Smooth muscle cell of the umbilical artery (primary cell): ENCODE measurements at places on chromosomes 6 and 20. TPM values are rescaled to one million over a fixed set of nuclear protein-coding genes. Genes with fewer than 3 reads are reported as not detected.

Gene FAXC
- 0.59 and 2.1 TPM in 2 replicates for total RNA-seq

Gene JARID2
- total RNA-seq, result 5.0 and 7.3 TPM in 2 replicates

Gene IPCEF1
- not detected in 2 replicates for total RNA-seq

Gene DNAH8
- not detected in 2 replicates for total RNA-seq

Gene SLC25A27
- 2.4 and 3.6 TPM in 2 replicates for total RNA-seq

Gene LTB
- not detected in 2 replicates for total RNA-seq

Gene CLPSL2
- total RNA-seq, result not detected in 2 replicates

Gene ULBP2
- 12.4 and 13.7 TPM in 2 replicates for total RNA-seq

Gene SRMS
- total RNA-seq, result not detected in 2 replicates

Gene TPBG
- total RNA-seq, result 52.9 and 62.7 TPM in 2 replicates

Gene GCNT2
- total RNA-seq, result 0.09 TPM in 1 of 2 replicates, not detected in the other

Gene NRSN1
- not detected in 2 replicates for total RNA-seq
